IPS-NIHi11 (cell line): ENCODE measurements at places on chromosomes 12 and 14.
A peak's percentile ranks its signal among the peaks of the same experiment; 100 is the strongest.

DNA sequence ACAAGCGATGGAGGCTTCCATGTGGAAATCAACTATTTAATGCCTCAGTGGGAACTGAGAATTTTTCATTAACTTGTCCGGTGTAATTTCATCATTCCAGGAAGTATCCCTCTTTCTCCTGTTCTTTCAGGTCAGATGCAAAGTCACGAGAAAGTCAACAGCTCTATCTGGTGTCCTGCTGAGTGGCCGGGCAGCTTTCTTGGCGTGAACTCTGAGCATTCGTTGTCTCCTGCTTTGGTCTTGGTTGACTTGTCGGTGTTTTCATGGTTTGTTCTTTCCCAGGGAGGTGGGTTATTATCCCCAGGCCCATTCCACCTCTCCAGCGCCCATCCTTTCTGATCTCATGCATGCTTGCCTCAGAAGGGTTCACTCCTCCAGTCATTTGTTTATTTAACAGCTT, 149.1 kb downstream of the GLT1D1 start:
- DNase-seq = no peak

DNA sequence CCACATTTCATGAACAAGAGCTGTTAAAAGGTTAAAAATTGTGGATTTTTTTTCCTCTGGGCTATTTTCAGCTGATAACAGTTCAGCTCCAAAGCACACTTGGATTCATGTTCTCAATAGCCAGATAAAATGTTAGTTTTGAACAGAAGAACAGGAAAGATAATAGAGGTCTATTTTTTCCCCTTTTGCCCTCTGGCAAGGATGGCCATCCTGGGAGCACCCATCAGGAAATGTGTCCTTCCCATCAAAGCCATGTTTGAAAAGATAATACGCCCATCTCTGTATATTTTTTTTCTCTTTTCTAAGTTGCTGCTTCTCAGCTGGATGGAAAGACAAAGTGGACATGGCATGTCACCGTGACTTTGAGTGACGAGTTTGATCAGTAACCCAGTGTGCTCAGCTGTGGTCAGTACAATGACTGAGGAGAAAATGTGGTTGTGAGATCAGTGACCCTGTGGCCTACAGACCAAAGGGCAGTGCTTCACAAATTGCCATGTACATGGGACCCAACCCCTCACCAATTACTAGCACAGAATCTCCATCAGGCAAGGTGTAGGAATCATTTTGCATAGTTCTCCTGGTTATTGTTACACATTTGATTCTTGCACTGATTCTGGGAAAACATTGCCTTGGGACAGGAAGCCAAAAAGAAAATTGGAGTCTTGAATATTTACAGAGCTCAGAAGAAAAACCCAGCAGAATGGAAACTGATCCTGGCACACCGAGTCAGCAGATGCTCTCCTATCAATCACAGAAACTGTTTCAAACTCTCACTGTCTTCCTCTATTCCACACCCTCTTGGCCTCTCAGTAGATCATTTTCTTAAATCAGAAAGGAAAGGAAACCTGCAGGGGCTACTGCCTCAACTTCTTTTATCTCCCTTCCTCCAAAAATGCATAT, 64.3 kb downstream of the ANO6 start:
- no peak for DNase-seq

DNA sequence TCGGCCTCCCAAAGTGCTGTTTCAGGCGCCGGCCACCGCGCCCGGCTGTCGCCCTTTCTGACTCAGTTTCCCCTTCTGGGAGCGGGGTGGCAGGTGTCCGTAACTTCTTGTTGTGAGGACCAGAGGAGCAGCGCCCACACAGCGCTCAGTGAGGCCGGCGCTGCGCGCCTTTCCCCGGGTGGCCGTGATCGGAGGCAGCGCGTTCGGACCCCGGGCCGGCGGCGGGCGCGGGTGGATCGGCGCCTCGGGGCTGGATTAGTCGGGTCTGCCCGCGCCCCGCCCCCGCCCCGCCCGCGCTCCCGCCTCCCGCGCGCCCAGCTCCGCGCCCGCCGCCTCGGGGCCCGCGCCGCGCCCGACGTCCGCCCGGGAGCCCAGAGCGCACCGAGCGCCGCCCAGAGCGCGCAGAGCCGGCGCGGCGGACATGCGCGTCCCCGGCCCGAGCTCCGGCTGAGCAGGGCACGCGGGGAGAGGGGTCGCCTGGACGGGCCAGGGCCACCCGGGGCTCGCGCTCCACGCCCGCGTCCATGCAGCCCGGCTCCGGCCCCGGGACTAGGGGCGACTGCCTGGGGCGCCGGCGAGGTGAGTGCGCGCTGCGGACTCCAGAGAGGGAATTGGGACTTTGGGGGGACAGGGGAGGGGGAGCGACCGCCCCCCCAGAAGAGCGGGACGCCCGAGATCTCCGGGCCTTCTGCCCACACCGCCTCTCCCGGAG, 50.6 kb downstream of the LRCOL1 start:
- DNase-seq = peak; percentile 98

- DNase-seq = no peak
Observed at GRCh38 chr14:79395061-79395460, 816.2 kb downstream of the DIO2 start.

DNA sequence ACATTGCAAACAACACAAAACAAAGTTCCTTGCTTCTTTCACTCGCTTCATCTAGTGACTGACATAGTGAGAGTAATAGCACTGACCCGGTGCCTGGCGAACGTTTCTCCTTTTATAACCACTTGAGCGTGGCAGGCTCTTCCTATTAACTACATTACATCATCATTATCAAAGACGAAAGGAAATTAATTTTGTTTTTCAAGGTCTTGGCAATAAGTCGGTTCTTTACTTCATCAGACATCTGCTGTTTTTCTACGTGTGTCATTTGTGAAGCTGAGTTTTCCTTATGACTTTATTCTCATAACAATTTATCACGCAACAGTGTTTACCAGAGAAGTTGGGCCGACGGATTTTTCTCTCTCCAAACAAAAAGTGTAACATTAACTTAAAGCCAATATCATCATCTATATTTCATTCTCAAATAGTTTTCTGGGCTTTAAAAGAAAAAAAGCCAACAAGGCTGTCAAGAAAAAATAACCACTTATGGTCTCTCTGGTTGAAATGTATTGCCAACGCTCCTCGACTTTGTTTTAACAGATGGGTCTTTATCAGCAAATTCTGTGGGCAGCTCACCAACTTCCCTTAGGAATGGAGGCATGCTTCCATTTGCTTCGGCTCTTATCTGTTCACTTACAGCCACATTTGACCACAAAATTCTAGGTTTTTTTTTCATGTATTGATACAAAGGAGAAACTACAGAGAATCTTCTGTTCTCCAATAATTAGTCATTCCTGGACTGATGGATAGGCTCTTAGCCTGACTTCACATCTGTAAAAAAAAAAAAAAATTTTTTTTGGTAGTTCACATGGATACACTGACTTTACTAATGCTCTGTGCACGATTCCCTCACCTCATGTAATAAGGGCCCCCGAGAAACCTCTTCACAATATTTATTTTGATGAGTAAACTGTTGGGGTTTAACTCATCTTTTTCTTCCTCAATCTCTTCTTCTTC, 97.1 kb upstream of the CDKN3 start:
- no peak for DNase-seq

- no peak for DNase-seq
Observed at GRCh38 chr14:45199230-45199629, 53.8 kb downstream of the MIS18BP1 start.

DNA sequence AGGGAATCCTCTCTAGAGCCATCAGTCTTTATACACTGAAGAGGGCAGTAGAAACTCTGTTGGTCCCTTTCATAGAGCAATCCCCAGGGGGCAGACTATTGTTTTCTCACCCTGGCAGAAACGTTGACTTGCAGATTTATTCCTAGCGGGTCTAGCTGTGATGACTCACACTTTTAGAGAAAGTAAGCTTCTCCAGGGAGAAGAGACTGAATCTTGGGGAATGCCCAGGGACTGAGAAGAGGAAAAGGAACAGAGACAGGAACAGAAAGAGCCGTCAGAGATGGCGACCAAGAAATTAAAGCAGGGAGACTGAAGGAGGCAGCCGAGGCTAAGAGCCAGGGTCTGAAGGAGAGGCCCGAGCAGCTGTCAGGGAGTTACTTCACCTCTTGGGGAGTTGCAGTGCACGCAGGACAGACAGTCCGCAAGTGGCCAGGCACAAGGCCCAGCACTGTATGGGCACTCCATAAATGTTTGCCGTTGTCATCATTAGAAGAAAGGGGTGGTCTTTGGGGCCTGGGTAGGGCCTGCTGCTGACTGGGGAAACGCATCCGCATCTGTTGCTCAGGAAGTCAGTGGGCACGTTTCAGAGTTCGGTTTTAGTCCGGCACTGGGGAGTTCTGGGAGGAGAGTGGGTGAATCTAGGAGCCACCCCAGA, 13.0 kb downstream of the PLEKHG6 start:
- DNase-seq = peak; percentile 72

DNA sequence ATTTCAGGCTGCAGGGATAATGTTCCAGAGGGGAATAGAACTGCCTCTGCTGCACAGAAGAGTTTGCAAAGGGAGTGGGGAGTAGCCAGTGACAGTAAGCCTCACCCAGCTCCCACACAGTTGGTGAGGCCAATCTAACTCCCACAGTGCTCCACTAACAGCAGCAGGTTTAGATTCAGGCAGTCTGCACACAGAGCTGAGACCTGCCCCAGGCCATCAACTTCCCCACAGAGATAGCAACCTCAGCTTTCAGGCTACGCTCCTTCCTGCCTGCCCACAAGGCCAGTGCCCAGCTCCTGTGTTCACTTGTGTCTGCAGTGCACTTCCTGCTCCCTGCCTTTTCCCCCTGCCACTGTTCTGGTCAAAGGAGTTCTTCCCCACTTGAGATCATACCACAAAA, 107.5 kb downstream of the TBC1D30 start:
- DNase-seq = no peak

DNA sequence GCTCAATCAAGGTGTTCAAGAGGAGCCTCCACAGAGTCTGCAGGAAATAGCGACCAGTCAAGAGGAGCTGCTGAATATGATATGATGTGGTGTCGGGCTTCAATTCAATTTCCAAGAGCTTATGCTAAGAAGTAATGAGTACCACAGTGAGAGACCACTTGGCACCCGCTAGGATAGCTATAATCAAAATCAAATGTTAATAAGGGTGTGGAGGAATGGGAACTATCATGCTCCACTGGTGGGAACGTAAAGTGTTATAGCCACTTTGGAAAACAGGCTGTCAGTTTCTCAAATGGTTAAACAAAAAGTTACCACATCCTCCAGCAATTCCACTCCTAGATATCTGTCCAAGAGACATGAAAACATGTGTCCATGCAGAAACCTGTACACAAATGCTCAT, 6.7 kb downstream of the POLR3B start:
- no peak for DNase-seq

- DNase-seq = no peak
Observed at GRCh38 chr12:47066278-47067025, 13.0 kb upstream of the PCED1B start.

GRCh38 chr12:53978477-53979356, 4.0 kb upstream of the HOTAIR start:
- DNase-seq = no peak

GRCh38 chr14:100376751-100377171, 53.6 kb downstream of the SLC25A47 start:
- DNase-seq = no peak

- no peak for DNase-seq
Observed at GRCh38 chr14:24986206-24986893, 63.6 kb downstream of the STXBP6 start.

DNA sequence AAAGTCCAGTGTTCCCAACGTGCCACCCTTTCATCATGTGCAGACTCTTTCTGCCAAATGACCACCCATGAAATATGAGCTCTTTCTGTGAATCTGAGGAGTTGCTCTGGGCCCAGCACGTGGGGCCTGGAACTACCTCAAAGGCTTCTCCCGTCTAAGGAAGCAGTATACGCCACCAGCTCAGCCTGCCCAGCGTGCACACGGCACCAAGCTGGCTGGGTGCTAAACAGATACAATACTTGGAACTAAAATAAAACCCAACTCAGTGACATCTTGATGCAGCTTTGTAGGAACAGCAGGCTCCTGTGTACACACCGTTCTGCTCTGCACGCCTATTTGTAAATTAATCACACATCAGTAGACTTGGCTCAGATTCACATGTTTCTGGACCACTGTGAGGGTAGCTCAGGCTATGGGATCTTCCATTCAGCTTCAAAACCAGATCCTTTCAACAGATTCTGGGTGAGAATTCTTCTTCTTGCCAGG, 74.8 kb downstream of the ARL6IP4 start:
- no peak for DNase-seq

- no peak for DNase-seq
Observed at GRCh38 chr14:99749763-99750715, 43.2 kb upstream of the EML1 start.

DNA sequence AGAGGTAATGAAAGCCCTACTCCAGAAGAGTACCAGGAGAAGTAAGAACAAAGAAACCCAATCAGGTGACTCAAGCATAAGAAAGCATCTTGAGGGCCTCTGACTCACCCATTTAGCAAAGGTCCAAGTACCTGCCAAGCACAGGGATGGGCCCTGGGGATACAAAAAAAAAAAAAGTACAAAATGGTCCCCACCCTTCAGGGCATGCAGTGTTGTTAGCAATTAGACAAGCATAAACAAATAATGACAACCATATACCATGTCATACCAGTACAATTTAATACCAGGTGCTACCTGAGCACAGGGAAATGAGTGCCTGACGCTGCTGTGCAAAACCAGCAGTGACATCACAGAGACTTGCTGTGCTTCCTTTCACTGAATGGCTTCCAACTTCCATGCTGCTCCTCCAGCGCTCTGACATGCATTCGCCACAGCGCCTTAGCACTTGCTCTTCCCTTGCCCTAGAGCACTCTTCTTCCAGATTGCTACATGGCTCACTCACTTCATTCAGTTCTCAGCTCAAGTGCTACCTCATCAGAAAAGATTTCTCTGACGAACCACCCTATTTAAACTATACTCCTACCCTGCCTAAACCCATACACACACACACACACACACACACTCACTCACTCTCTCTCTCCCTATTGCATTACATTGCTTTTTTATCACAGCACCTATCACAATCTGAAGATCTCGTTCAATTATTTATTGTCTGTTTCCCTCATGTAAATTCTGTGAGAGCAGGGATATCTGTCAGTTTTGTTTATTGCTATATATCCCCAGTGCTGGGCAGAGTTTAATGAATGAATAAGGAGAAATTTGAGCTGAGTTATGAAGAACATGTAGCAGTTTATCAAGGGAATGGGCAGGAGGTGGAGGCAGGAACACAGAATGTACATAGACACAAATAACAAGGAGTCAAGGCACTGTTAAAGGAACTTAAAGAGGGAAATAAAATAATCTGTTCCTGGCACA, 12.9 kb upstream of the EPS8 start:
- DNase-seq = no peak

GRCh38 chr14:30445011-30445793, 113.8 kb upstream of the G2E3 start:
- no peak for DNase-seq
